ENCODE measurements at places on chromosomes 7 and 10.

DNA sequence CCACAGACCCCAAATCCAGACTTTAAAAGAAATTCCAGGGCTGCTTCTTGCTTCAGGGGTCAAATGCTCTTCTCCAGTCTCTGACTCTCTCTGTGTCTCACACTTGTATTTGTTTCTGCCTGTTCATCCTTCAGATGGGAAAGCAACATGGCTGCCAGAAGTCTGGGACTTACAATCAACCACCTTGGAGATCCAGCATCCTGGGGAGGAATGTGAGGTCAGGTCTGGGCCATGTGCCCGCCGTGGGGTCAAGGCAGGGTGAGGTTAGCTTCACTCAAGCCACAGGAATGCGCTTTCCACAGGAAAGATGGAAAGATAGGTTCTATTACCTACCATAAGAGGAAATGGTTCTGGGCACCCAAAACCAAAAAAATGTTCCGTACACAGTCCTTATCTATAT is 34.3 kb upstream of the NPVF start:
- no peak for DNase-seq

DNA sequence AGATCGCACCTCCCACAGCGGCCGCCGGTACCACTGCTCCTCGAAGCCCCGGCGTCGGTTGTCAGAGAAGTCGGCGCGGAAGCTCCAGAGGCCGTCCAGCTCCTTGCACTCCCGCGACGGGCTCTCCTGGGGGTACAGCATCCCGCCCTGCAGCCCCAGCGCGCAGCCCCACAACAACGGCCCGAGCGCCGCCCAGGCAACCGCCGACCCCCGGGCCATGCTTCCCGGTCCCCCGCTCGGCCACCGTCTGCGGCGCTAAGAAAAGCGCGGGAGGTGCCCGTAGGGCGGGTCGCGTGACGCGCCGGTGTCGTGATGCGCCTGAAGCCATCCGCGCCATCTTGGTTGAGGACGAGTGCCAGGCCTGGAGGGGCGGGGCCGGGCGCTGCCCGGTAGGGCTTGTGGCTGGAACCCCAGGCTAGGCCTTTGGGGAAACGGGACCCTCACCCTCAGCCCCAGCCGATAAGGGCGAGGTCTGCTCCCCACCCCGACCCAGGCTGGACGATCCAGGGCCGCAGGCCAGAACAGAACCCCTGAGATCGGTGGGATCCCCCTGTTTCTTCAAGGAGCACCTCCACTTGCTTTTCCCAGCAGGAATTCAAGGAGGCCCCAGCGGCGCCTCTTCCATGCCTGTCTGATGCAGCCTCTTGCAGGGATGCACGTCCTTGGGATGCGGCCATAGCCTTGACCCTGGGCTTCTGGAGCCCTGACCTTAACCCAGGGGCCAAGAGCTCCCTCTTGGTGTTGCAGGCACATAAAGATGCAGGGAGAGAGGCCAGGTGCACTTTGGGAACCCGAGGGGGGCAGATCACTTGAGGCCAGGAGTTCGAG is at the start of gene GUSB:
Gene GUSB (minus strand): TSS at position 249 of the 828 bp plus-strand sequence. CDS start 30 bp downstream, at position 219.
- peak; percentile 97 for DNase-seq

GRCh38 chr7:137789215-137789882 is 57.4 kb downstream of the DGKI start:
- no peak for DNase-seq

DNA sequence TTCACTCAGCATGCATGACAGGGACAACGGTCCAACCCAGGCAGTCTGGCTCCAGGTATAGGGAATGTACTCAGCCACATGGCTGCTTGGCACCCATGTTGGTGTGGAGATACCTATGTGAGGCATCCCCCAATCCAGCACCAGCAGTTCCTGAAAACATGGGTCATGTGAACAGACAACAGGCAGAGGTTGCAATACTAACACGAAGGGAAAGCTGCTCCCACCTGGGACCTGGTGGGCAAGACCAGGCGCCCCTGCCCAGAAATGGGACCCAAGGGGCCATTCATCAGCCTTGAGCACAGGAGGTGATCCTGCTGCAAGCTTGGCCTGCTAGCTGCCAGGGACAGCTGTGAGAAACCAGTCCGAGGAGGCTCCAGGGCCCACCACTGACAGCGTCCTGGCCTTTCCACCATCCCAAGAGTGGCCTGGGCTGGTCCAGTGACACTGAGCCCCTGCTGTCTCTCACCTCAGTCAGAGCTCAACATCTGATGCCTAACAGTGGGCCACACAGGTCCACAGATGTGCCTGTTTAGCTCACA is 142.3 kb downstream of the ARHGAP22 start:
- DNase-seq = no peak

DNA sequence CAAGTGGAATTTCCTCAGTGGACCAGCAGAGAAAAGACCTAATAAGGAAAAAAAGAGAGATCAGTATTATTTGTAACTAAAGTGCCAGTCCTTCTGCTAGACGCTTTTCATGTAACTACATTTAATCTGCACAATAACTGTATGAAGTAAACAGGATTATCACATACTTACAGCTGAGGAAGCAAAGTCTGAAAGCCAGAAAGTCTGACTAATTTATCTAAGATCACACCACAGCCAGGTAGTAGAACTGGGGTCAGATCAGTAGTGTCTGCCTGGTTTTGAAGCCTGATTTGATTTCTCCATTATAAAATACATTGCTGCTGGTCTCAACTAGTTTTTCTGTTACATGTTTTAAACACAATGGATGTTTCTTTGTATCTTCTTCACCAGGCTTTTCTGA is 69.2 kb downstream of the PODXL start:
- no peak for DNase-seq

GRCh38 chr10:71868192-71868697 is 17.2 kb upstream of the PSAP start:
- peak; percentile 63 for DNase-seq

DNA sequence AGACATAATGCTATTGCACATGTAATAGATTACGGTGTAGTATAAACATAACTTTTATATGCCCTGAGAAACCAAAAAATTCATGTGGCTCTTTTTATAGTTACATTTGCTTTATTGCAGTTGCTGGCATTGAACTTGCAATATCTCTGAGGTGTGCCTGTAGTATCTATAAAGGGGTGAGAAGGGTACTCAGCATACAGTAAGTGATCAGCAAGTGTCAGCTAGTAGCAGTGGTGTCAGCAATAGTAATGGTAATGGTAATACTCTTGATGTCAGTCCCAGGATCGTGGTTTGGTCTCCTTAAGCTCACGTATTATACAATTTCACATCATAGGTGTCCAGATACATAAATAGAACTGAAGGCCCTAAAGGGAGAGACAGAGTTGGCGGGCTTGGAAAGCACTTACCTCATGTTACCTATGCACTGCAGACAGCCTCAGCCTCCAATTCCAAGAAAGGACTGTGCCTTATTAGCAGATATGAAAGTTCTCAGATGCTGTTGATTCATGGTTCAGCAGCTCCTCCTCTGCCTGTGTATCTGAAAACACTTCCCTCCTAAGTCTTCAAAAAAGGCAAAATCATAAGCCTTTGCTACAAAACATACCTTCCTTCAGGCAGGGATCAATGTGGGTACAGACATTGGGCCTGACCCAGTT is 6.6 kb upstream of the GIMAP7 start:
- no peak for DNase-seq

GRCh38 chr10:5343979-5344378 is 20.8 kb upstream of the UCN3 start:
- no peak for DNase-seq

DNA sequence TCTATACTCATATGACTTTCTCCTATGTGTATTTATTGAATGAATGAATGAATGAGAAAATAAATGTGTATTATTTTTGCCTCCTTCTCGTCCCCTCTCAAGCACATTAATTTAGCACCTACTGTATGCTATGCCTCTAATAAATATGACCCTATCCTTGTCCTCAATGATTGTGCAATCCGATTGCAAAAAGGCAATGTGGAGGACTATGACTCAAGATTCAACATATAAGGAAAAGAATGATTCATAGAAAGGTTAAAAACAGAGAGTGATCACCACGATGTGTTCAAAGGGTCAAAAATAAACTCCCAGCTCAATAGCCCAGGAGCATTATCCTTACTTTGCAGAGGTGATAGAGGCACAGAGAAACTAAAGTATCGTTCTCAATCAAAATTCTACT is 322.8 kb upstream of the SORCS1 start:
- DNase-seq = no peak

GRCh38 chr7:80722616-80723195 is 84.3 kb downstream of the CD36 start:
- peak; percentile 78 for DNase-seq

DNA sequence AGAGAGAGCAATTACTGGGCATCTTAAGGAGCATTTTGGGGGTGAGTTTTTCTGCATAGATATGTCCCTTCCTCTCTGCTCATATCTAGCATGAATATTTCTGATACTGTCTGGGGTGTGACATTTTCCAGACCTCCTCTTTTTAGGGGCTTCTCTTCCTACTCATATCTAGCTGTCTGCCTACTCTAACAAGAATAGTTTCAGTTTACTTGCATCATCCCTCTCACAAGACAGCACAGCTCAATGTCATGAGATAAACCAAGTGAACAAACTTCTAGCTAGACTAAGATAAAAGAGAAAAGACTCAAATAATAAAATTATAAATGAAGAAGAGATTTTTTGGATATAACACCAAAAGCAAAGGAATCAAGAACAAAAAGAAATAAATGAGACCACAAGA is 419.5 kb upstream of the SORCS1 start:
- DNase-seq = no peak

- DNase-seq = no peak
Observed at GRCh38 chr10:126337251-126337810, 50.9 kb downstream of the ADAM12 start.

GRCh38 chr7:30285536-30286284 is 1.3 kb downstream of the ZNRF2 start:
- peak; percentile 67 for DNase-seq

DNA sequence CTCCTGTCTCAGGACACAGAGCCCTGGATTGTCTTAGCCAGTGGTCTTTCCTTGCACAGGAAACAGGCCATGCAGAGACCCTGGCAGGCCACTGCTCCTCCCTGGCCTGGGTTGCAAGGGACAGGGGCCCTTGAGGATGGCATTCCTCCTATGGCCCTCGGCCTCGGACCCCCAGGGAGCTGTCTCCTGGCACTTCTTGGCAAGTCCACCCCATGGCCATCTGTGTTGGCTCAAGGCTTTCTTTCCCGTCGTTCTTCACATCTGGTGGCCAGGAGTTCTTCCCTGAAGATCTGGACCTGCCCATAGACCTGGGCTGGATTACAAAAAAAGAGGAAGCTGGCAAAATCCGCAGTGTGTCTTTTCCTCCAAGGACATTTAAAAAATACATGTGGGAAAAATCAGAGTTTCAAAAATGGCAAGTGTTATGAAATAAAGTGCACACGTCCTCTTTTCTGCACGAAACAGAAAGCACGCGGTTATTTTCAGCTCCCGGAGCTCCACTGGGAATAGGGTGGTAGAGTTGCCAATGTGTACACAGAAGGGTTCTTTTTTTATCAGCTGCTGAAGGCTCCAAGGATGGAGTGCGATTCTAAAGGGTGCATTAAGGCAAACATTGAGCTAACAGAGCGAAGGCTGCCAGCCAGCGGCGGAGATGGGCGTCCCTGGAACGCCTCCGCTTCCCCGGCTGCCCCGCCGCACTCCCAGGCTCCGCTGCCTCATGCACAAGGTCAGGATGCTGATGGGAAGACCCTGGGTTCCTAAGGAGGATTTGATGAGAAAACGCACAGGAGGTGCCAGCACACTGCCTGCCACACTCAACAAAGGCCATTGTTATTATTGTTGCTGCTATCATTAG is 62.8 kb upstream of the FAM20C start:
- DNase-seq = peak; percentile 65

DNA sequence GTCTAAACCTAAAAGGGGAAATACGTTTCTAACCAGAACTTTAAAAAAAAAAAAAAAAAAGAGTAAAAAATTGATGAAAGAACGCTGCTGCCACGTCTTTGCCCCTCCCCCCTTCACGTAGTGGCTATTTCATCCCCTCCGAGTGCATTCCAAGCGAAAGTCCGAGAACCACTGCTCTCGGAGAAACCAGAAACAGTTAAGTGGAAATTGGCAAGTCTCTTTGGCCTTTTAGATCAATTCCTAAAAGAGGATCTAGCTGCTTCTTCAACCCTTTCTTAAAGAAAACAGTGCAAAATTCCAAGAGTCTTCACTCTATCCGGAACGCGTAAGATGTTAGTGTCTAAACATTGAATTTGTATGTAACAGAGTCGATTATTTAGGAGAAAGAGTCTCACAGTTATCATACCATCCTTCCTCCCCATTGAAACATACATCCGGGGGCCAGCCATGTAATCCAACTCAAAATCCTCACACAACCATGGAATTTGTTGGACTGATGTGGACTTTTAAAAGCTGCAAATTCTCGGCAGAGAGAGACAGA is 1.1 kb downstream of the P4HA1 start:
- DNase-seq = peak; percentile 82

GRCh38 chr7:36391436-36392198 is 2.0 kb downstream of the ANLN start:
- no peak for DNase-seq

- DNase-seq = no peak
Observed at GRCh38 chr10:47198221-47198620, 101.8 kb upstream of the GDF10 start.

DNA sequence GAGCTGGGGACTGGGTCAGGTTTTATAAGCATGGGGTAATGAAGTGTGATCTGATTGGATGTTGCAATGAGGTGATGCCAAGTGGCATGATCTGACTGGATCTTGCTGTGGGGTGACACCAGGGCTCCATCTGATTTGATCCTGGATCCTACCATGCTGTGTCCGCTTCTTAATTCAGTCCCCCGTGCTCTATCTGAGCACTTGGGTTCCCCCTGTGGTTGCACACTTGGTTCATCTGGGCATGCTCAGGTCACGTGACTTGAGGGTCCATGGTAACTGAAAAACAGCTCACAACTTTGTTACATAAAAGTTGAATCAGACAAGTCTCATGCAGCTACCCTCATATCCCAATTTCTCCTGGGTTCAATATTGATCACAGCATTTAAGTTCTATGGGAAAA is 448.6 kb upstream of the NRP1 start:
- no peak for DNase-seq

DNA sequence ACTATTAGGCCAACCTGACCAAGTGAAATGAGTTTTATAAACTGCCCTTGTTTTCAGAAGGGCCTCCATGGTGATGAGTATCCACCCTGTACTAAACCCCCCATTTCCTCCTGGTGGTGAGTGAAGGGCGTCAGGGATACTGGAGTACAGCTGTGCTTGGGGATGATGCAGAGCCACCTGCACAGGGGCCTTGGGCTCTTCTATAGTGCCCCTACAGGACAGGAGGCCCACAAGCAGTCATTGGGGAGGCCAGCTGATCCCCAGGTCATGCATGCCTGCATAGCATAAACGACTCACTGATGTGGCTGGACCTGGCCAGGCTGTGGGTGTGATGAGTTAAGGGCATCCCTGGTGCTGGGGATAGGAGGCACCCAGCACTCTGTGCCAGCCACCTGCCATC is 114.1 kb upstream of the CELF2 start:
- no peak for DNase-seq

GRCh38 chr10:93402192-93402591 is 79.9 kb downstream of the MYOF start:
- DNase-seq = no peak

Measured in right cardiac atrium (tissue), 5 donors.